ENCODE measurements at places on chromosomes 2 and 18. TPM values are rescaled to one million over a fixed set of nuclear protein-coding genes. Genes with fewer than 3 reads are reported as not detected.
A peak's percentile ranks its signal among the peaks of the same experiment; 100 is the strongest.

- no peaks in the 10 kb centered on the region for H3K36me3 ChIP-seq
These were observed 23.1 kb upstream of the GPC1 start for GRCh38 chr2:240412211-240412861.

GRCh38 chr2:42147641-42148274, 21.4 kb upstream of the EML4 start:
- DNase-seq: no peak
- no peaks in the 10 kb centered on the region for H3K36me3 ChIP-seq
- H3K4me3 ChIP-seq: no peak overlapping the region

DNA sequence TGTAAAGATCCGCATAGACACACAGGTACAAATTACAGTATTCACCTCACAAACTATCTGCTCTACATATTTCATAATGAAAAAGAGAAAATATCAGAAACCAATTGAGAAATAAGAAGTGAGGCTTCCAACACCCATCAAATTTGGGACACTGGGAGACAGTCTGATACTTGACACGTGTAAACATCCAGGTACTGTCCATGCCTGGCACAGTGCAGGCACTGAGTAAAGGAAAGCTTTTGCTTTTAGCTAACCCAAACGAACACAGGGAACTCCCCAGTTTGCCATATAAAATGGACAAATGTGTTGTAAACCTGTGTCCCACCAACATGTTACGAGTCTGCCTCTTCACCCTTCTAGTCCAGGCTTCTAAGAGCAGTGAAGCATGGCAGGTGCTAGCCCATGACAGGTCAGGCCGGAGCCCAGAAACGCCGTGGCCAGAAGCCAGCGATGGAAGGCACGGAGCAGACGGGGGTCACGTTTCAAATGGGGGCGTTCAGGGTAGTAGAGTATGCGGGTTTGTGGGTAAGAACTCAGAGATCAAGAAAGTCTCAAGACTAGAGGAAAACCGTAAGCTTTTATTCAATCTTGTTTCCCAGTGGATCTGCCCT, 27.0 kb downstream of the CDH2 start:
- peak overlapping the region; percentile 3 for H3K27ac ChIP-seq
- H3K4me3 ChIP-seq: no peak overlapping the region
- H3K4me1 ChIP-seq: no peaks in the 10 kb centered on the region
- H3K27me3 ChIP-seq: no peaks in the 10 kb centered on the region

DNA sequence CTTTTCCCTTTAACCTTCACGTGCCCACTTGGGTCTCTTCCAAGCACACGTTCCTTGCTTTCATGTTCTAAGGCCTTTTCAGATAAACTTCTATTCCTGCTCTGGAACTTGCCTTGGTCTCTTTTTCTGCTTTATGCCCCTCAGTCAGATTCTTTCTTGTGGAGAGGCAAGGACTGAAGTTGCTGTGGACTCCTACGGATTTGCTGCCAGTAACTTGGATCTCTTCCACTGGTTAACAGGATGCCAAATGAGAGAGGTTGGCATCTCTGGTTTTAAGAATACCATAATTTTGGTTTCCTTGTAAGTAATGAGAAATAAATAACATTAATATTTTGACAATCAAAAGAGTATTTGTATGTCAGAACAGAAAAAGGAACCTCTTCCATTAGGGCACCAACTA, 33.0 kb downstream of the COMMD1 start:
- no peak for DNase-seq
- no peaks in the 10 kb centered on the region for H3K27me3 ChIP-seq
- no peaks in the 10 kb centered on the region for H3K4me1 ChIP-seq
- H3K27ac ChIP-seq: peak overlapping the region; percentile 69

DNA sequence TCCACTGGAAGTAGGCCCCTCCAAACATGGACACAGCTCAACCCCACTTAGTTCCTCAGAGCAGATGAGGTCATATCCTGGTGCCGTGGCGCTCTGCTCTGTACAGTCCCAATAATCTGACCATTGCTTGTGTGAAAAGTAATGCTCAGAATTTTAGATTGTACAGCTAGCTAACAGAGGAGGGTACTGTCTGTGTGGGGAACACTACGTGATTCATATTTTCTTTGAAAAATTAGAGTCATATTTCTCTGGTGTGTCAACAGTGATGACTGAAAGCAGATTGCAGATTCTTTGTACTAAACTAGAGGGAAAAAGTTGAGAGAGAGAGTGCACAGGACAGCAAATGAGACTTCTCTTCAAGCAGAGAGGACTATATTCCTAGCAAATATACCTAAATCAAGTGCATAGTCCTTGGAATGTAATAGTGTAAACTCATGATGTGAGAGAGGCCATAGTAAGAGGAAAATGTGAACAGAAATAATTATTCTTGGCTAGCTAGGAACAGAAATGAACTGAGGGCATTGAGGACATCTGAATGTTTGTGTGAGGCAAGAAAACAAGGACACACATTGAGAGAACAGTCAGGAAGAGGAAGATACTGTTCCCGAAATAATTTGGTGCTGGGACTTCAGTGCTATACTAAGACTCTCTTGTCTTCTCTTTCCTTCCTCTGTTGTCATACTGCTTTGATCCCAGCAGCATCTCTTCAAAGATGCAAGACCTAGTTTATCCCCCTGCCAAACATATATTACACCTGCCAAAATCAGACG, 157.0 kb upstream of the RND3 start:
- no peaks in the 10 kb centered on the region for H3K4me1 ChIP-seq
- no peaks in the 10 kb centered on the region for H3K27me3 ChIP-seq
- no peak overlapping the region for H3K4me3 ChIP-seq
- H3K27ac ChIP-seq: peak overlapping the region; percentile 46
- DNase-seq: no peak

DNA sequence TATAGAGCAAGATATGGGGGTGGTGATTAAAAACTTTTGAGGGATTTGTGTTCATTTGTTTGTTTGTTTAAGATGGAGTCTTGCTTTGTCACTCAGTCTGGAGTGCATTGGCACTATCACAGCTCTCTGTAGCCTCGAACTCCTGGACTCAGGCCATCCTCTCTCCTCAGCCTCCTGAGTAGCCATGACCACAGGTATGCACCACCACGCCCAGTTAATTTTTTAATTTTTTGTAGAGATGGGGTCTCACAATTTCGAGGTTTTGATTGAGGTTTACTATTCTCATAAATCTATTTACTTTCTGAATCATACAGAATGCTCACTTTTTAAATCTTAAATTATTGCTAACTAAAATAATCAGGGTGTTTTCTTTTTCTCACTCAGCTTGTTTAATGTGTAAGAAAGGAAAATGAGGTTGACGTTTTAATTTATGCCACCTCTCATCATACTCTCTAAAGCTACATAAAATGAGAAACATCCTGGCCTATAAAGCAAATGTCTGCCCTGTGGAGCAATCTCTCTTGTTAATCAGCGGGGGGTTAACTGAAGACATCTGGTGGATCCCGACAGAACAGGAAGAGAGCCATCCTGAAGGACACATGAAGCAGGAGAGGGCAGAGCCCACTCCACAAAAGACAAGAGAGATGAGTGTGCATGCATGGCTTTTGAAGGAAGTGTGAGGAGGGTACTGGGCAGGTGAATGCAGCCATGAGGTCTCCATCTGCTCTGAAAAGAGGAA, 589.1 kb upstream of the SLC8A1 start:
- no peaks in the 10 kb centered on the region for H3K36me3 ChIP-seq
- no peak overlapping the region for H3K4me3 ChIP-seq
- no peak overlapping the region for H3K27ac ChIP-seq
- no peaks in the 10 kb centered on the region for H3K27me3 ChIP-seq

GRCh38 chr2:163812926-163813520, 77.2 kb upstream of the FIGN start:
- no peaks in the 10 kb centered on the region for H3K27me3 ChIP-seq
- H3K4me3 ChIP-seq: no peak overlapping the region
- H3K4me1 ChIP-seq: no peaks in the 10 kb centered on the region
- H3K27ac ChIP-seq: no peak overlapping the region
- no peak for DNase-seq

- no peak for DNase-seq
- no peak overlapping the region for H3K4me3 ChIP-seq
- H3K4me1 ChIP-seq: peaks cover 7% of the 10 kb centered on the region
- H3K36me3 ChIP-seq: no peaks in the 10 kb centered on the region
- H3K27me3 ChIP-seq: no peaks in the 10 kb centered on the region
These were observed 90.4 kb upstream of the SLC35G4 start for GRCh38 chr18:11518788-11519685.

TRABD2A gene
- 1.2 TPM for total RNA-seq

GALNT13 gene
- 2.2 TPM for total RNA-seq

GPR45 gene
- not detected for total RNA-seq

CD207 gene
- not detected for total RNA-seq

ZNF396 gene
- total RNA-seq: 0.30 TPM

Data from right atrium auricular region (tissue), 2 donors.